NCI-H1092 (cell line): ENCODE measurements at places on chromosomes 16 and 17.

DNA sequence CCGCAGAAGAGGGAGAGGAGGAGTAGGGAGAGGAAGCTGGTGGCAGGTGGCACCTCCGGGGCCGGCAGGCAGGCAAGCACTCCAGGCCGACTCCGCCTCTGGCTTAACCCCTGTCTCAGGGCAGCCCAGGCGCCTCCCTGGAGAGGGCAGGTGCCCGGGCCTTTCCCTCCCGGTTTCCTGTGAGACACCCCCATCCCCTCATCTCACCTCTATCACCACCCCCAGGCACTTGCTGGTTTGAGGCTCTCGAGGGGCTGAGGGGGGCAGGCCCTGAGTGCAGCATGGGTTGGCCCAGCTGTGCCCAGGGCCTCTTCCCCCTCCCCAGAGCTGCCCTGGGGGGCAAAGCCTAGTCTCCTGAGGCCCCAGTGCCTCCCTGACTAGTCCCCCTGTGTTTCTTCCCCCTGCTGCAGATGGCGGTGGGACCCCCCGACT lies 6.0 kb downstream of the DOC2A start:
- no peak for DNase-seq

DNA sequence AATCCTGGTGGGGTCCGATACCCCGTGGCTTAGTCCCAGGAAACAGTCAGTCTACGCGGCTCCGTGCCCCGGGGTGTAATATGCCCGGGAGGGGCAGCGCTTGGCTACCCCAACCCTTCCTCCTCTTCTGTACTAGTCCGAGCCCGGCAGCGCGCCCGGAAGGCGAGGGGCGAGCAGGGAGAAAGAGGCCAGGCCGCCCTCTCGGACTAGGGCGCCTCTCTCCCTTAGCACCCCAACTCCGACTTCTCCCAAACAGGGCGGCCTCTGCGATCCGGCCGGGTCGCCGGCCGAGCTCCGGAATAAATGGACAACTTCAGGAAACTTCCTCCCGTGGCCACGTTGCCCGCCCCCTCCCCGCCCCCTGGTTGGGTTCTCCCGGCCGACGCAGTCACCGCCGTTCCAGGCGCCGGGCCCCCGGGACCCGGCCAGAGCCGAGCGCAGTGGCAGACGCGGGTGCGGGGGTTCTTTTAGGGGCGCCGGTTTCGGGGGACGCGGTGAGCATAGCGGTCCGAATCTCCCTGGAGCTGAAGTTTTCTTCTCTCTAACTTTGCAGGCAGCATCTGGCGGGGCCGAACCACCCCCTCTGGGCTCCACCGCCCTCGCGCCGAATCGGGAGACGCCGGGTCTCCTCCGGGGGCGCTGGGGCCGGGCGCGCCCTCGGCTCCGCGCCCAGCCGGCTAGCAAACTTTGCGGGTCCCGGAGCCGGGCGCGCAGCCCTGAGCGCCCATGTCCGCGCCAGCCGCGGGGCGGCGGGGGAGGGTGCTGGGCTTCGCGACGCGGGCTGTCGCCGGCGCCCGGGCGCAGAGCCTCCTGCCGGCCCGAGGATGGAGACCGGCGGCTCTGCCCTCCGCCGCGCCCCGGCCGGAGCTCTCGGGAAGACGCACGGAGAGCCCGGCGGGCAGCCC lies at the start of gene SDK2:
TSS of gene SDK2 (minus strand) at position 301 of the 905 bp plus-strand sequence. CDS start 357 bp downstream, outside the sequence.
- DNase-seq, result no peak

DNA sequence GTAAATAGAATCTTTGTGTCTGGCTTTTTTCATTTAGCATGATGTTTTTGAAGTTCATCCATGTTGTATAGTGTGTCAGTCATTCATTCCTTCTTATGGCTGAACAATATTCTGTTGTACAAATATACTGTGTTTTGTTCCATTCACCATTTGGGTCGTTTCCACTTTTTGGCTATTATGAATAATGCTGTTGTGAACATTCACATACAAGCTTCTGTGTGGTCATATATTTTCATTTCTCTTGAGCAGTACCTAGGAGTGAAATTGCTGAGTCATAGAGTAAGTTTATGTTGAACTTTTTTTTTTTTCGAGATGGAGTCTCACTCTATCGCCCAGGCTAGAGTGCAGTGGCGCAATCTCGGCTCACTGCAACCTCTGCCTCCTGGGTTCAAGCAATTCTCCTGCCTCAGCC lies 32.3 kb upstream of the TAOK1 start:
- DNase-seq, result no peak

DNA sequence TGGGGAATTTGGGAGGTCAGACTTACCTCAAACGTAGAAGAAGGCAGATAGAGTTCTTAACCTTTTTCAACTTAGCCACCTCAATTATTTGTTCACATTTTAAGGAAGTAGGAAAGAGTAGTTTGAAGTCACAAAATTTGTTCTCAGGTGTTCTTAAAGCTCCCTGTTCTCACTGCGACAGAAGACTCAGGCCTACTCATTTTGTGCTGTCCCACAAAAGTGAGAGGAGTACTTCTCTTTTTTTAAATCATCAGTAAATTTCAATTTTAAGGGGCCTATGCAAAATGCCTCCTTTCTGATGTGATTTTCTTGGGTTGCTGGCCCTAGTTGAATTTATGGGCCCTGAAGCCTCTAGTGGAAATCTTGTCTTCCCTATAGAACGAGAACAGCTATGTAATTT lies 133.4 kb downstream of the MAP2K6 start:
- no peak for DNase-seq

GRCh38 chr17:29567304-29567553 lies 392 bp upstream of the ABHD15 start:
- no peak for DNase-seq

- no peak for DNase-seq
These were observed 11.2 kb downstream of the NAGPA start for GRCh38 chr16:5022521-5022920.

DNA sequence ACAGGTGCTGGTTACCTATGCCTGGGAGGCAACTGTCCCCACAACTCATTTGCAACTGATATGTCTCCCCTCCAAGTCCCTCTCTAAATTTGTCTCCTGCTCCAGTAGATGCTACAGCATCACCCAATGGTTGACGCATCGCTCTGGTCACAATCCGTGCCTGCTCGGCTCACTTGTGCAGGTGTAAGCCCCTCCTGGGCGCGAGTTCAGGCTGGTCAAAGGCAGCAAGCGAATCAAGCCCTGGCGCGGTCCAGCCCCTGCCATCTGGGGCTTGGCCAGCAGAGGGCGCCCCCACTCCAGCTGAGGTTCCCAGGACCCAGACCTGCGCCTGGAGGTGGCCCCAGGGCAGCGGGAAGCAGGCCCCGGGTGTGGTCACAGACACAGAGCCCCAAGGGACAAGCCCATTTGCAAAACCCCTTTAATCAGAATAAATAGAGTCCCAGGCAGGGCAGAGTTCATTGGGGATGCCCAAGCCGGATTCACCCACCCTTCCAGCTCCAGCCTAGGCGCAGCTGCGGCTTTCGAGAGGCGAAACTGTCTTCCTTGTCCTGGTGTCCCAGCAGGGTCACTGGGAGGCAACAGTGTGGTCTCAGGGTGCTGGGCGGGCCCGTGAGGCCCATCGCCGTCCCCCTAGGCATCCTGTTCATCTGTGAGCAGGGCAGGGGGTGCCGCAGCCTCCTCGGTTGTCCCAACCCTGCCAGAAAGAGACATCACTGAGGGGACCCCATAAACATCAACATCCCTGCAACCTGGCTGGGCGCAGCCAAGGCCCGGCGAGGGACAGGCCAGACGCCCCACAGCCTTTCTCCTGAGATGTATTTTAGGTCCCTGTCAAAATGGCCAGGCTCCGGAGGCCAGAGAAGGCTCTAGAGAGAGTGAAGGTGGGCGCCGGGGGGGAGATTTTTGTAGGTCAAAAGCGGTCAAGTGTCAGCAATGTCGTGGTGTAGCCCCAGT lies 15.8 kb downstream of the TMC6 start:
- DNase-seq, result no peak

- DNase-seq, result no peak
These were observed 5.4 kb downstream of the WBP2 start for GRCh38 chr17:75849724-75850123.

DNA sequence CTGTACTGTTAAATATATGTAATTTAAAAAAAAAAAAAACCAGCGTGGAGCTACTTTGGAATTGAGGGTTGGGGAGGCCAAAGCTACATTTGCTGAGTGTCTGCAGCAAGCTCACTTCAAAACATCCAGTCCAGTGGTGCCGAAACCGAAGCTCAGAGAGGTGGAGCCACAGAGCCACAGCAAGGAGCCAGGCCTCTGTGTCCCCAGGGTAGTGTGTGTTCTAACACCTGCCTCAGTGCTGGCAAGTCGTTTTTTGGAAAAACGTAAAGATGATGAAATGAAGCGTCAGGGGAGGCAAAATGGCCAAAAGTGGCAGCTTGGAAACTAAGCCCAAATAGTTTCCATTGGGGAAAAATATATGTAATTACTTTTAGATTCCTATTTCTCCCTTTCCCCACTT lies 36.1 kb upstream of the MRC2 start:
- DNase-seq, result no peak

DNA sequence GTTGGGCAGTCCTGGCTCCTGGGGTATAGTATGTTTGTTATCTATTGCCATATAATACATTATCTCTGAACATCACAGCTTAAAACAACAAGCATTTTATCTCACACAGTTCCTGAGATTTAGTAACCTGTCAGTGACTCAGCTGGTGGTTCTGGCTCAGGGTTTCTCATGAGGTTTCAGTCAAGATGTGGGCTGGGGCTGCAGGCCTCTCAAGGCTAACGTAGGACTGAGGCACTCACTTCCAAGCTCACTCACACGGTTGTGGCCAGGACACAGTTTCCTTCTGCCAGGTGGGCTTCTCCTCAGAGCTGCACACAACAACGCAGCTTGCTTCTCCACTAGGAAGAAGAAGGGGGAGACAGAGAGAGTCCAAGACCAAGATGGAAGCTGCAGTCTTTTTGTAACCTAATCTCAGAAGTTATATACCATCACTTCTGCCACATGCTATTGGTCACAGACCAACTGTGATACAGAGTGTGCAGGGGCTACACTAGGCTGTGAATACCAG lies 10.3 kb upstream of the MED13 start:
- no peak for DNase-seq

DNA sequence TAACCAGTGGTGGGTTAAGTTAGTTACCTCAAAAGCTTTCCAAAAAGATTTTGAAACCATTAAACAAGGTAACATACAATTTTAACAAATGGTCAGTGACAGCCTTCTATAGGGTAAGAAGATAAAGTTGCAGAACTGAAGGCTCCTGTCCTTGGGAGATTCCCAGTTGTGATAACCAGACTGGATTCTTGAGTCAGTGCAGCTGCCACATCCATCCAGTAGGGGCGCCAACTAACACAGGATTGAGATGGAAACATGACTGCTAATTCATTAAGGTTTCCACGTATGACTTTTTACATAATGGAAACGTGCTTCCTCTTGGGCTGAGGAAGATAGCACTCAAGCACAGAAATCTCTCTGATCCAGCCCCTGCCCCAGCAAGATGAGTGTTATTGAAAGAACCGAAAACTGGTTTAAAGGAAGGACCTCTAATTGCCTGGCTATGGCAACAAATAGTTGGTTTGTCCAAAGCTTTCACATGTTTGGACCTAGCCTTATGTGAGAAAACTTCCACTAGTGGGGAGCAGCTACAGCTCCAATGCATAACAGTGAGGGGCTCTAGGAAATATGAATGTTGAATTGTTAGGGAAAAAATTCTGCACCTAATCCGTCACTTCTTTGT lies 269.8 kb upstream of the MYOCD start:
- no peak for DNase-seq

DNA sequence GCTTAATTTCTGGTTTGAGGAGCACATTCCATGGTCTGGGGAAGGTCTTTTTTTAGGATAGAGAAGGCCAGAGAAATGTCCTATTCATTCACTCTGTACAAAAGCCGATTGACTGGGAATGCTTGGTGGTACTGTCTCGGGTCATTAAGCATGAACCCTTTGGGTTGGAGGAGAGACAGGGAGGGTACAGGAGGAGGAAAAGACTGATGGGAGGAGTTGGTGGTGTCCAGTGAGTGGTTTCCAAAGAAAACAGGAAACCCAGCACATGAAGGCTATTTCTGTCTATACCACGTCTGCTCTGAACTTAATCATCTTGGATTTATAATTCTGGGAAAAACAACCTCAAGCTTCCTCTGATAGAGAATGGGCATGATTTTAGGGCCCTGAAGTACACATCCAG lies 111.9 kb downstream of the XYLT1 start:
- DNase-seq, result no peak

DNA sequence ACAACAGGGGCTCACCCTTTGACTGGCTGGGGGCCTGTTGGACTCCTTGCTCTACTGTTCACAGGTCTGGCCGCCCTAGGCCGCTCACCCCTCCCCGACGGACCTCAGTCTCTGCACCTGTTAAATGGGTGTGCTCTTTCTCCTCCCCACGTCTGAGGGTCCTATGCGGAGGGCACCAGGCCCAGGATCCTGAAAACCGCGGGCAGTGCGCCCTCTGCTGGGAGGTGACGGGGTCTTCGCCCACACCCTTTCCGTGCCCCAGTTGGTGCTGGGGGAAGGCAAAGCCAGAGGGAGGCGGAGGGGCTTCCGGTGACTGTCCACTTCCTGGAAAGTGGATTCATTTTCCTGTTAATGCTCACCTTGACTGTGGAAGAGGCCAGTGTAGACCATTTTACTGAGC lies 1010.9 kb downstream of the KCNJ18 start:
- DNase-seq, result no peak

GRCh38 chr16:68884861-68885720 lies 41.8 kb downstream of the TANGO6 start:
- DNase-seq, result peak; percentile 88

GRCh38 chr16:58842156-58842555 lies 108.0 kb upstream of the GOT2 start:
- no peak for DNase-seq

DNA sequence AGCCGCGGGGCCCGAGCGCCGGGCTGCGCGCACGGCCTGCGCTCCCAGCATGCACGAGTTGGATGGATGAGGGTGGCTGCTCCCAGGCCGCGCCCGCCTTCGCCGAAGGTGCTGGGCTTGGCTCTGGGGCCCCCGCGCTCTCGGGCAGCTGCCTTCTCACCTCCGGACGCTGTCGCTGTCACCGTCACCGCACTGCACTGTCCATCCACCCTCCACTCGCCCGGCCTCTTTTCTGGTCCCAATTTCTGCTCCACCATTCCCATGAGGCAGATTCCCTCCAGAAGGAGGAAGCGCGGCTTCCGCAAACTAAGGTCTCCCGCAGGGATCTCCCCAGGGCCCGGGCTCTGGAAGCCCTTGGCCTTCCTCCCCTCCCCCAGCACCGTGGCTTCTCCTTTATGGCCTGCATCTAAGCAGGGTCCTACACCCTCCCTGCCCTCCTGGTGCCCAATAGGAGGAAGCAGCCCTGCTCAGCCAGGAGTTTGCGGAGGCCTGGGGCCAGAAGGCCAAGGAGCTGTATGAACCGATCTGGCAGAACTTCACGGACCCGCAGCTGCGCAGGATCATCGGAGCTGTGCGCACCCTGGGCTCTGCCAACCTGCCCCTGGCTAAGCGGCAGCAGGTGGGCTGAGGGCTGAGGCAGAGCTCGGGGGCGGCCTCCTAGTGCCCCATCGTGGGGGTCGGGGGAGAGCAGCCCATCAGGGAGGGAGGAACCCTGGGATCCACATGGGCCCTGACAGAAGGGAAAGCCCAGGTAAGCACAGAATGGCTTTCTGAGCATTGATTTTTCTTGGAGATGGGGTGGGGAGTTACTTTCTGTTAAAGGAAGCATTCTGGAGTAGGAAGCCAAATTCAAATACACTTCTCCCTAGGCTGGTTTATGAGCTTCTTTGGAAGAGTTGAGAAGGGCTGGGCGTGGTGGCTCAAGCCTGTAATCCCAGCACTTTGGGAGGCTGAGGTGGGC lies 899 bp downstream of the ACE start:
- DNase-seq, result peak; percentile 28
